ENCODE measurements at places on chromosomes 5 and 9.

DNA sequence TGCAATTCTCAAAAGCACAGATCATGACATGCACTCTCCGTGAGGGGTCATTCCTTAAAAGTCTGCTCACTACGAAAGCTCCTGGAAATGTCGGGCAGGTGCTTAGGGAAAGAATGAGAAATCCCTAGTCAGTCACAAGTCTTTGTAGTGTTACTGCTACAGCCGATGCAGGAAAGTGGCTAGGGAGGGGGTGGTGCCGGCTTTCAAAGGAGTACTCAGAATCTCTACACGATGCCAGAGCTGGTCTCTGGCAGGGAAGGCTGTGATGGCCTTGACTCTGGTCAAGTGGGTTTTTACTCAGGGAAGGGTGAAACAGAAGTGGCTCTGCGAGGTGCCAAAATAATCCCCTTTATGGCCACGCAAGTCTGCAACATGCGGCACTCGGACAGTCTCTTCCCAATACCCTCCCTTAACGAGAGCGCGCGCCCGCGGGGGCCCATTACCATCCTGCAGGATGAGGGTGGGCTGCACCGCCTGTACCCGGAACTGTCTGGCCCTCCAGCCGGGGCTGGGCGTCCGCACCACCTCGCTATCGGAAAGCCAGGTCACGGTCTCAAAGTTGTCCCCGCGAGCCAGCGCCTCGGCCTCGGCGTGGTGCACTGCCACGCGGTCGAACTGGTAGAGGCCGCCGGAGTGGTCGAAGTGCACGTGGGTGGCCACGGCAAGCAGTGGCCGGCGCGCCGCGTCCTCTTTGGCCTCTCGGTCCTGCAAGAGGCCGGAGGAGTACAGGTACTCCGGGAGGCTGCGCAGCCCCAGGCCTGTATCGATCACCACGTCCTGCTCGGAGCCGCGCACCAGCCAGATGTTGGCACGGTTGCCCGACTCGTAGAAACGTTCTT lies 956 bp downstream of the MBLAC2 start:
- no peak for DNase-seq

GRCh38 chr5:160272889-160273288 lies 39.5 kb downstream of the CCNJL start:
- DNase-seq, result no peak

DNA sequence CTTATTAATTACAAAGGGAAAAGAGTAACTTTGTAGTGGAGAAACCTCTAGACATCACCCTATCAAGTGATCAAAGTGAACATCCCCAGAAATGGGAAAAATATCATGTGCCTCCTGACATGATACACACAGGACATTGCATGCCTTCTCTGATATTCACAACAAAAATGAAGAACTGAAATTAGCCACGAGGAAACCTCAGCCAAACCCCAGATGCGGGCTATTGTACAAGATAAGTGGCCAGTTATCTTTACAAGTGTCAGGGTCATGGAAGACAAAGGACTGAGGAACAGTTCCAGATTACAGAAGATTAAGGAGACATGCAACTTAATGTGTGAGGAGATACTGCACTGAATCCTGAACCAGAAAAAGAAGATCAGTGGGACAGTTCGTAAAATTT lies 23.8 kb upstream of the NPM1 start:
- DNase-seq, result no peak

DNA sequence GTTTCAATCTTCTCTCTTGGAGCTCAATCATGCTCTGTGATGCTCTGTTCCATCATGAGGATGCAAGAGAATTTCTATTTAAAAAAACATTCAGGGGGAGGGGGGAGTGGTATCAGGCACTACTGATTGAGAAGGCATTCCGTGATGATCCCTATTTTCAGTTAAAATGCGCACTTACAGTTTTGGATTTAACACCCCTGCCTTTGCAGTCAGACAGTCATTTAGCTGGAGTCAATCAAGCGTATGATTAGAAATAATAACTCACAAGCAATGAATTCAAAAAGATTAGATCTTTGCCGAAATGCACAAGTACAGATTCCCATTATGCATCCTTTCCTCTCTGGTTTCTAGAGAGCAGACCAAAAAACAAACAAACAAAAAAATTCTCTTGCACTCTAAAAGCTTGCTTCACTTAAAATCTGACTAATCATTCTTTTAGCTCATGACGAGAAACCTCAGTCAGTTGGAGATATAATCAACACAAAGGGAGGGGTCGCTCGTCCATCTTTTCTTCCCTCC lies 55.4 kb downstream of the EFNA5 start:
- DNase-seq, result no peak

DNA sequence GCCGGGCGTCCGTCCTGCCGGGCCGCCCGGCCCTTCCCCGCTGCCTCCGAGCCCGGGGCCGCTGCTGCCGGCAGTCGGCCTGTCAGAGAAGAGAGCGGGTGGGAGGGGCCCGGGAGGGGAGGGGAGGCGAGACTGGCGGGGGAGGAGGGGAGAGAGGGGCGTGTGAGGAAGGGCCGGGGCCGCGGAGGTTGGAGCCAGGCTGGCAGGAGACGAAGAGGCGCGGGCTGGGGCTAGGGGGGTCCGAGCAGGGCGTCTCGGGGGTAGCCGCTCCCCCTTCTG lies 570 bp downstream of the CREBRF start:
- DNase-seq, result no peak

DNA sequence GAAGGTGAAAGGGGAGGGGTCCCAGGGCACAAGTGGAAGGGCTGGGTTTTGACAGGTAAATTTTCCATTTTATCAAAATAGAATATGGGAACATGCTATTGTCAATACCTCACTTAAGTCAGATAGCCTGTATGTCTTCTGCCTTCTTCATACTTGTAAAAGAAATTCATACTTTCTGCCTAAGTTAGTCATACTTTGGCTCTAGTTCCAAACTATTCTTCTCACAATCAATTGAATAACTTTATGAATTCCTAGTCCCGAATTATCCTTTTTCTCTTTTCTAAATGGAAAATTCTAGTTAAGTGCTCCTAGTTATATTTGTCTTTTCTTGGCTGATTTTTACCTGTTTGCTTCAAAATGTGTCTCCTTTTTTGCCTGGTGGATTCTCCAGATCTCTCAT lies 271.4 kb downstream of the CSNK1G3 start:
- no peak for DNase-seq

- DNase-seq, result no peak
Measured at GRCh38 chr5:172426086-172426485, 28.2 kb downstream of the SH3PXD2B start.

GRCh38 chr9:126146254-126147145 lies 180.1 kb upstream of the MVB12B start:
- no peak for DNase-seq
